ENCODE measurements at places on chromosomes 16 and 17. TPM values are rescaled to one million over a fixed set of nuclear protein-coding genes. Genes with fewer than 3 reads are reported as not detected.

Gene C16orf87
- total RNA-seq: 14.2 TPM

Gene LPCAT2
- total RNA-seq: 9.7 TPM

DNA sequence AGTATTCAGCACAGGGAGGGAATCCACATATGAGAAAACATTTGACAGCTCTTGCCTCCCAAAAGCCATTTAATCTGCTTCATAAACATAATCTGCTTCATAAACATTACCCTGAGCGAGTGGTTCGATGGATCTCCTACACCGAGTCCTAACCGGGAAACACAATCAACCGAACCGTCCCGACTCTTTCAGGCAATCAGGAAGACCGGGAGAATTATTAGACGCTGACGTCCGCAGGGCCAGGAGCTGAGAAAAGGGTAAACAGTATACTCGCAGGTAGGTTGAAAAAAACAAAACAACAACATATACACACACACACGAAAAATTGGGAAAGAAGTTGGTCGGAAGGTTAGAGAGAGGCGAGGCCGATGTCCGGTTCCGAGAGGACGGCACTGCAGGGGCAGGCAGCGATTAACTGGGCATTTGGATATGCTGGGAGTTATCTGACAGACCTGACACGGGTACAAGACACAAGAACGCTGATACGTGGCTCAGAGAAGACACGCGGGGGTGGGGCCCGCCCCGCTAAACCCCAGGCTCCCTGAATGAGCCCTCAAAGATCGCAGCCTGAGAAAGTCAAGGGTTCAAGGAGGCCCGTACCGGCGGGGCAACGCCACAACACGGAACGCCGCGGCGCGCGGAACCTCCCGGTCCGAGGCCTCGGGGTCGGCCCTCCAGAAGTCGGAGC is 585 bp downstream of the AP1G1 start:
- no peak for DNase-seq

- DNase-seq: no peak
These were observed 184.1 kb upstream of the ZFHX3 start for GRCh38 chr16:73231944-73232554.

- DNase-seq: no peak
These were observed 4.3 kb downstream of the CHCT1 start for GRCh38 chr17:60426596-60426995.

DNA sequence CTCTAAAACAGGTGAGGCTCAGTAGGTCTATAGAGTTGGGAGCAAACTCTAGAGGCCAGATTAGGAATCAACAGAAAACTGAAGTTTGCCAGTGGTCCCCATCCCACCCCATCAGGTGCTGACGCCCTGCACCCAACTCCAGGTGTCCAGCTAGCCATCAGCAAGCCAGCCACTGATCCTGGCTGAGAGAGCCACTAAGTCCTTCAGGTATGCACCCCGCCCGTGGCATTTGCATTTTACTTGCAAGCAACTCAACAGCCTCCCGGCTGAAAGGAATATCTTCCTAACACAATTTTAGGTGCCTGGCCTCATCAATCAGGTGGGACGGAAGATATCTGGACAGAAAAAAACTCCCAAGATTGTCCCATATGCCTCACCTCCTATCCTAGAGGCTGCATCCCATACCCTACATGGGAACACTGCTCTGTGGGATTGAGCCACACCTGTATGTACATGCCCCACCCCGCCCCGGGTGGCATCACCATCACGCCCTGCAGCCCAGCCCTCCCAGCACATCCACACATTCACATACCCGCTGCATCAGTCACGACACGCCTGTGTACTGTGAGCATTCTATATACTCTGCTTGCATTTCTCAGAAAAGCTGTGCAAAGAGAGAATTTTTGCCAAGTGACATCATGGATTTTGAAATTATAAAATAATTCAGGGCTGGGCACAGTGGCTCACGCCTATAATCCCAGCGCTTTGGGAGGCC is 8.3 kb downstream of the OTOP3 start:
- peak; percentile 6 for DNase-seq

- no peak for DNase-seq
These were observed 15.7 kb downstream of the GJD3 start for GRCh38 chr17:40348562-40349476.

DNA sequence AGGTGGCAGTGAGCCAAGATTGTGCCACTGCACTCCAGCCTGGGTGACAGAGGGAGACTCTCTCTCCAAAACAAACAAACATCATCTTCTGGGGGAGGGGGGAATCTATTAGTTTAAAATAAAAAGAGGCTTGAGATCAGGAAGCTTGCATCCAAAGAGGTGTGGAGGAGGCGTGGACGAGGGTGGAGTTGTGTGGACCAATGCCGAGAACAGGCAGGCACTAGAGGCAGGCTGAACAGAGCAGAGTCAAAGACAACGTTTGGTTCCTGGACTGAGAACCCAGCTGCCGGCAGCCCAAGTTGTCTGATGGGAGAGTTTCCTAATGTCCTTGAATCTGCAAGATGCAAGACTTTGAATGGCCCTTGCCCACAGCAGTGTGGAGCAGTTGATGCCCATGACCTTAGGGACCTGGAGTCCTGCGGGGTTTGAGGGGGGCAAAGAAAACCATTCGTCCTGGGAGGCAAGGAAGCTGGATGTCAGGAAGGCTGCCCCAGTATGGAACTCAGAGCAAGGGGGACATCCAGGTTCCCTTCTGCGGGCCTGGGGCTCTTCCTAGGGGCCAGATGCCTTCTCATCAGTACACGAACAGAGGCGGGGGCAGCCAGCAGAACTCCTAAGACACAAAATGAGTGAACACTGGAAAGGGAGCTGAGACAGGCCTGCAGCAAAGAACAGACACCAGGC is 9.2 kb downstream of the TBC1D16 start:
- DNase-seq: no peak

- DNase-seq: no peak
These were observed 83.4 kb downstream of the LYRM1 start for GRCh38 chr16:20984019-20984418.

DNA sequence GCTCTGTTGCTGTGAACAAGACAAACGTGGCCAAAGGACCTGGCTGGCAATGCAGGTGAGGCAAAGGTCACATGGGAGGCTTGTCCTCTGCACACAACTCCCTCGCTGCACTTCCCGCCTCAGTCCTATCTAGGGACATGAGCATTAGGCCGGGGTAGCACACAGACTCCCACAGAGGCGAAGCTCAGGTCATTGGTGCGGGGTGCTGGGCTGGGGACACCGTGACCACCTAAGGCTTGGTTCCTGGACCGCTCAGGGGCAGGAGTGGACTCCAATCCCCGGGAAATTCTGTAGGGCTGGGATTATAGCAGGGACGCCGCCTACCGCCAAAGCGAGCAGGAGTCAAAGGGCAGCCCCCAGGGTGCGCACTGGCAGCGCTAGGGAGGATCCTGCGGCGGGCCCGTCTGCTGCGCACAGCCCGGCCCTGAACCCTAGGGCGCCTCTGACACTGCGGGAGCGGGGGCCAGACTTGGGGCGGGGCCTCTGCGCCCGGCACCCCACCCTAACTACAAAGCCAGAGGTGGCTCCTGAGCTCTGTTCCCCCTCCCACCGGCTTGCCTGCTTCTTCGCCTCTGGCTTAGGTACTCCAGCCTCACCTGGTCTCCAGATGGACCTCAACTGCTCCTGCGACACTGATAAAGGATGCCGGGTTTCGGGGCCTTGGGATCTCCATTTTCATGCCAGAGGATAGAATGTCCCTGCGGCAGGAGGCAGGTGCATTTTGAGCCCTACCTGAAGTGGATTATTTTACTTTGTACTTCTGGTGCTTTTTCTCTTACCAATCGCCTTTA is 3.9 kb upstream of the MT1B start:
- DNase-seq: no peak

GRCh38 chr17:46178550-46179214 is 14.5 kb downstream of the KANSL1 start:
- peak; percentile 77 for DNase-seq

DNA sequence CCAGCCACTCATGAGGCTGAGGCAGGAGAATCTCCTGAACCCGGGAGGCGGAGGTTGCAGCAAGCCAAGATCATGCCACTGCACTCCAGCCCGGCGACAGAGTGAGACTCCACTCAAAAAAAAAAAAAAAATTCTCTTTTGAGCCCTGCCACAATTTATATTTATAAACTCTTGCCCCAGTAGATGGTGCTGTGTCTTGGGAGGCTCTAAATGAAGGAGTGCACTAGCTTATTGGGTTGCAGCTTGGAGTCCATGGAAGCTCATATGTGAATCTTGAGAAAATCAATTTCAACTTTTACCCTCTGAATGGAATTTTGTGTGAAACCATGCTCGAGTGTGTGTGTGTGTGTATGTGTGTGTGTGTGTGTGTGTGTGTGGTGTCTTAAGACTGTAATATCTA is 420.1 kb downstream of the HS3ST4 start:
- no peak for DNase-seq

DNA sequence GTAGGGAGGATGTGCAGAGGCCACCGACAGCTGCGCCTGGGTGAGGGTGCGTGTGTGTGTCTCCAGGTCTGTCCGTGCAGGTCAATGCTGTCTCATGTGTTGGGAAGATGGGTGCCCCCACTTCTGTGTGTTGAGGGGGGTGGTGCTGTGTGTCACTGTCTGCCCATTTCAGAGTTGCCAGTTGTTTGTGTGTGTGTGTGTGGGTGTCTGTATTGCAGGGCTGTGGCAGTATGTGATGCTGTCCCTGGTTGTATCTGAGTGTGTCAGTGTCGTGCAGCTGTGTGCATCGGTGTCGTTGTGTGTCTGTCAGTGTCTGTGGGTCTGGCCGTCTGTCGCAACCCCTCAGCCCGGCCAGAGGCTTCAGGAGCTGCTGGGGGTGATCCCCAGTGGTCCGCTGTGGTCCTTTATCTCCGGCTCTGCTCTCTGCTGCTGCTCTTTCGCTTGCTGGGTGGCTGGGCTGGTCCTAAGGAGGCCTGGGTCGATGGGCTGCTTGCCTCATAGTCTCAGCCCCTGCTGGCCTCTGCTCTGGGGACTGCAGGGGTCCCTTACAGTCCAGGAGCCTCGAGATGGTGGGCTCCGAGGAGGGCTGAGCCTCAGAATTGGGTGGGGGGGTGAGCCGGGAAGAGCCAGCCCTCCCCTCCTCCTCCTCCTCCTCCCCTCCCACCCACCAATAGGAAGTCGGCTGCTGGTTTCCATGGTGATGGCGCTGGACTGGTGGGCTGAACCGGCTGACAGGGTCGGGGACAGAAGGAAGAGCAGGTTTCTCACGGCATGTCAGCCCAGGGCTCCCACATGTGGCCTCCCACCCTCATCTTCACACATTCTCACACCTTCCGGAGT is at the start of gene TSPOAP1:
Gene TSPOAP1, minus strand, starts transcription at position 601 of the 840 bp plus-strand sequence. CDS start 875 bp downstream, outside the sequence.
- no peak for DNase-seq

GRCh38 chr17:68190495-68190894 is 57.3 kb upstream of the AMZ2 start:
- DNase-seq: no peak

- DNase-seq: peak; percentile 97
These were observed 64.1 kb downstream of the TIMM22 start for GRCh38 chr17:1060991-1061390.

GRCh38 chr17:28041844-28042656 is 427 bp upstream of the NLK start:
- DNase-seq: peak; percentile 33

DNA sequence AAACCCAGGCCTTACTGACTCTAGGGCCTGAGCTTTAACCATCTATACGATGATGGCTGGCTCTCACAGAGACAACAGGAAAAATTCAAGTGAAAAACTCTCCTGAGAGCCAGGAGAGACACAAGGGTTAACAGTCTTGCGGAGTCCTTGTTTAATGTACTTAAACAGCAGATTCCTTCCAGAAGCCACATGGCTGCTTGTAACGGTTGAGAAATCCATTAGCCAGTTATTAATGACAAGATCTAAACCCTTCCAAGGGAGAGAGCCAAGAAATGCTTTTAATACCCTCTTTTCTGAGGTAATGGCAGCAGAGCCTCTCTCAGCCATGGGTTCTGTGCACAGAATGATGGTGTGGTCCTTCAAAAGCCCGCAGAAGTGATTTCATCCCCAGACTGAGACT is 5.2 kb upstream of the ALDOA start:
- no peak for DNase-seq

DNA sequence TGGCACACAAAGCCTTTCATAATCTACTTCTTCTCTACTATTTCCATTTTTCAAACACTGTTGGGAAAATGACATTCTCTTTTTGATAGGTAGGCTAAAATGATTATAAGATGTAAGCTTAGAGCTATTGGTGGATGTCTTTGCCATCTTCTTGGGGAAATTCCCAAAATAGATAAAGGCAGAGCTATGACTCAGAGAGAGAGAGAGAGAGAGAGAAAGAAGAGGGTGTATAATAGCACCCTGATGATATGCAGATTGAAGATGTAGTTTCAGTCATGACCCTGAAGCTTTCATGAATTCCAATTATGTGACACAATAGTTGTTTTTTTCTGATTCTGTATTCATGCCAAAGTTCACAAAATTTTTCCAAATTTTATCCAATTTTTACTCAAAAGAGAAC is 529.1 kb downstream of the HS3ST4 start:
- no peak for DNase-seq

DNA sequence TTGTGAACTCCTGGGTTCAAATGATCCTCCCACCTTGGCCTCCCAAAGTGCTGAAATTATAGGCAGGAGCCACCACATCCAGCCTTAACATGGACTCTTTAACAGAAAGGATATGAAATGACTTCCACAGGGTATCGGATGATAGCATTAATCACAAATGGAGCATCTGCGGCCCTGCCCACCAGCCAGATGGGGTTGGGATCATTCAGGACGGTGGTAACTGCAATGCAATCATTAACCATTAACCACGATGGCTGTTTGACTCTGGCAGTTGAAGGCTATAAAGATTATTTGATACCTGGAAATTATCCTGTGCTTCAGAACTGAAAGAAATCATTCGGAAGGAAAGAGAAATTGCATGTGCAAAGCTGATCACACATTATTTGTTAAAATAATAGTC is 5.3 kb upstream of the CHST5 start:
- no peak for DNase-seq

- no peak for DNase-seq
These were observed 1.6 kb downstream of the PSMB10 start for GRCh38 chr16:67935101-67935401.
